CD4-positive, CD25-positive, alpha-beta regulatory T cell (primary cell): ENCODE measurements at places on chromosomes 13 and 19.

DNA sequence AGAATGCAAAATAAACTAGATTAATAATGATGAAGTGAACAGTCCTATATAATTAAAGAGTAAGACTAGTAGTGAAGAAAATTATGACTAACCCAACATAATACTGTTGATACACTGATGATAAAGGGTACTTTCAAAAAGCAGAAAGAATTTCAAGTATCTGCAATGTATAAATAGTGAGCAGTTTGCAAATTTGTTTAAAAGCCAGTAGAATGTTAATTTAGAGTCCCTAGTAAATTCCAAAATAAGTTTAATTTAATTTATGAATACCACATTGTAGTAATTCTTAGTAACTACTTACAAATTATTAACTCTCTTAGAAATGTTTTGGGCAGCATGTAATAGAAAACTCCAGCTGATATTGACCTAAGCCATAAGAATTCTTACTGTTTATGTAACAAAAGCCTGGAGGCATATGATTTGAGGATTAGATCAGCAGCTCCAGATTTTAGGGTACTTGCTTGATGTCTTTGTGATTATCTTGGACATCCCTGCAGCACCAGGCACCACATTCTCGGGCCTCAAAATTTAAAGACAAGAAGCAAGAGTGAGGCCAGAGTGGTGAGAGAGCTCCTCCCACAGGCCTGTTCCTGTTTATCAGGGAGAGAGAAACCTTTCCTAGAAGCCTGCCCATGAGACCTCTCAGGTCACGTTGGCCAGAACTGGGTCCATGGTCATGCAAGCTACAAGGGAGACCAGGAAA lies 67.6 kb upstream of the TDRD3 start:
- no peak for DNase-seq

DNA sequence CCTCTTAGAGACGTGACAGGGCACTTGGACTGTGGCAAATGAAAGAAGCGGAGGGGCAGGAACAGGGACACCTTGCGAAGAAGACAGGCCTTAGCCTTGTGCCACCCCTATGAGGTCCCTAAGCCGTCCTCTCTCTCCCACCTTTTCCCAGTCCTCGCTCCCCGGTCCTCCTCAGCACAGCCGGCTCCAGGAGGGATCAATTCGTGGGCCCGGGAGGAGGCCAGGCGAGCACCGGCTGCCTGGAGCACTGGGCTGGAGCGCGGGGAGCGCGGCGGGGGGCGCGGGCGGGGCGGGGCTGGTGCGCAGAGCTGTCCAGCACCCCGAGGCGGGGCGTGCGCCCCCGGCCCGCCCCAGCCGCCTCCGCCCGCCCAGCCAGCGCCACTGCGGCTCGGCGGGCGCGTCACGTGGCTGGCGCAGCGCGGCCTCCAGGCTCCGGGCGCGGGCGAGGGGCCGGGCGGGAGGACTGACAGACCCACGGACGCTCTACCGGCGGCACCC lies at the start of gene LRP3:
Gene LRP3, plus strand, starts transcription at position 466 of the 498 bp plus-strand sequence. CDS start 456 bp downstream, outside the sequence.
- DNase-seq: no peak

GRCh38 chr13:24096659-24097058 lies 63.9 kb upstream of the SPATA13 start:
- DNase-seq: no peak

DNA sequence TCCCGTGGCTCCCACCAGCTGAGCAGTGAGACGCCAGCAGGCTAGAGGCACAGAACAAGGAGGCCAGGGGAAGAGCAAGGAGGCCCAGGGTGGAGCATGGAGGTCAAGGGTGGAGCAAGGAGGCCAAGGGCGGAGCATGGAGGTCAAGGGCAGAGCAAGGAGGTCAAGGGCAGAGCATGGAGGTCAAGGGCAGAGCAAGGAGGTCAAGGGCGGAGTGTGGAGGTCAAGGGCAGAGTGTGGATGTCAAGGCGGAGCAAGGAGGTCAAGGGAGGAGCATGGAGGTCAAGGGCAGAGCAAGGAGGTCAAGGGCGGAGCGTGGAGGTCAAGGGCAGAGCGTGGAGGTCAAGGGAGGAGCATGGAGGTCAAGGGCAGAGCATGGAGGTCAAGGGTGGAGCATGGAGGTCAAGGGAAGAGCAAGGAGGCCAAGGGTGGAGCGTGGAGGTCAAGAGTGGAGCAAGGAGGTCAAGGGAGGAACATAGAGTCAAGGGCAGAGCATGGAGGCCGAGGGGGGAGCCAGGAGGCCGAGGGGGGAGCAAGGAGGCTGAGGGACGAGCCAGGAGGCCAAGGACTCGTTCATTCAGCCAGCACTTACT lies 27.7 kb downstream of the DPF1 start:
- DNase-seq: no peak

DNA sequence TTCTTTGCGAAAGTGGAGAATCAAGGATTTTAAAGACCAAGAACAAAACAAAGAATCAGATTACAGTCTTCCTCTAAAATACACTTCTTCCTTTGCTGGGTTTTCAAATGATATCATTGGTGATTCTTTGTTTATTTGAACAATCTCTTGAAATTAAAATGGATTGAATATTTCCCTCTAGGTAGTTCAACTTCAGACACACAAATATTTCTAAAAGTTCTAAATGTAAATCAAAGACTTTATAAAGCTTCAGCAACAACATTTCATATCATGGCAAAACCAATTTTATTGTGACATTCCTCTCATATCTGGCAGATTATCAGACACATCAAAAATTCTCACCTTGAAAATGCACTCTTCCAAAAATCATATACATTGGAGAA lies 13.0 kb downstream of the ZIC2 start:
- no peak for DNase-seq

GRCh38 chr13:41847216-41847615 lies 113.7 kb downstream of the VWA8 start:
- no peak for DNase-seq

DNA sequence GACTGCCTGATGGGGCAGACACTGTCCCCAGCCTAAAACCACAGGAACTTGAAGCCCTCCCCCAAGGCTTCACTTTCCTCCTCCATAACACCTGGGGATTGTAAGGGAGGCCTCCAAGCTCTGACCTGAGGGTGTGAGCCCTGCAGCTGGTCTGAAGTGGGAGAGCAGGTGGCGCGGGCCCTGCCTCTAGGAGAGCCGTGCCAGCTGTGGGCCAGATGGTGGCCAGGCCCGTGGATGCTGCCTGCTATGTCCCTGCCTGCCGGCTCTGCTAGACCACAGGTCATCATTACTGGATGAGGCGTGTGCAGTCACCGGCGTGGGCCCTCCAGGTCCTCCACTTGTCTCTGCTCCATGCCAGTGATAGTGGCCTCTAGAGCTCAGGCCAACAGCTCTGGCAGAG lies 3.5 kb upstream of the KLHL26 start:
- DNase-seq: no peak

GRCh38 chr19:1355568-1356507 lies 27.9 kb upstream of the NDUFS7 start:
- DNase-seq: no peak

DNA sequence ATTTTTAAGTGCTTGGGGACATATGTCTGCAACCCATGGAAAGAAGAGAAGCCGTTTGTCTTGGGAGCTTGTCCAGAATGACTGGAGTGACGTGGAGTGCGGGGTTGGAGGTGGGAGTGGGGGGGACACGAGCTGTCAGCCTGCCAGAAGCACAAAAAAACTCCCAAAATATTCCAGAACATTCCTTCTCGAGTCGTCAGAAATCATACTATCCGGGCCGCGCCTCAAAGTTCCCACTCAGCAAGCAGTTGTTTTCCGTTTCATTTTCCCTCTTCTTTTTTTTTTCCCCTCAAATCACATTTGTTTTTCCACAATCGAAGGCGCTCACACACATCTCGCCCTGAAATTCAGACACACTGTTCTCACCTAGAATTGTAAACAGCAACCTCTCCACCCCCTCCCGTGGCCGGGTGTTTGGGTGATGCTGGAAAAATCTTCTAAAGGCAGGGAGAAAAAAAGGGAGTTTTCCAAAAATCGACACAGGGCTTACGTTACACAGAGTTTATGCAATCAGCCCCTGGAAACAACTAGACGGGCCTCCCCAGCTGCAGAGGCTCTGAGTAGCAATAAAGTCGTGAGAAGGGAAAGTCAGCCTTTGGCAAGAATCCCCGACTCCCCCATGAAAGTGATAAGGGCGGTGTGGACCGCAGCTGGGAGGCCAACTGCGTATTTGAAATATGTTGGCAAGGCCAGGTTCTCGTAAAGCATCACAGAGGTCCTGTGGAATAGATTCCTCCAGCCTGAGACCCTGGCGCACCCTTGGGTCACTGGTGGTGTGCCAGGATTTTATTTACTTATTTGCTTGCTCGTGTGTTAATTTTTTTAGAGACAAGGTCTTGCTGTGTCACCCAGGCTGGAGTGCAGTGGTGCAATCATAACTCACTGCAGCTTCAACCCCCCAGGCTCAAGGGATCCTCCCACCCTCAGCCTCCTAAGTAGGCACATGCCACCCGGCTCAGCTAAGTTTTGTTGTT lies 31.2 kb upstream of the KLF2 start:
- no peak for DNase-seq

DNA sequence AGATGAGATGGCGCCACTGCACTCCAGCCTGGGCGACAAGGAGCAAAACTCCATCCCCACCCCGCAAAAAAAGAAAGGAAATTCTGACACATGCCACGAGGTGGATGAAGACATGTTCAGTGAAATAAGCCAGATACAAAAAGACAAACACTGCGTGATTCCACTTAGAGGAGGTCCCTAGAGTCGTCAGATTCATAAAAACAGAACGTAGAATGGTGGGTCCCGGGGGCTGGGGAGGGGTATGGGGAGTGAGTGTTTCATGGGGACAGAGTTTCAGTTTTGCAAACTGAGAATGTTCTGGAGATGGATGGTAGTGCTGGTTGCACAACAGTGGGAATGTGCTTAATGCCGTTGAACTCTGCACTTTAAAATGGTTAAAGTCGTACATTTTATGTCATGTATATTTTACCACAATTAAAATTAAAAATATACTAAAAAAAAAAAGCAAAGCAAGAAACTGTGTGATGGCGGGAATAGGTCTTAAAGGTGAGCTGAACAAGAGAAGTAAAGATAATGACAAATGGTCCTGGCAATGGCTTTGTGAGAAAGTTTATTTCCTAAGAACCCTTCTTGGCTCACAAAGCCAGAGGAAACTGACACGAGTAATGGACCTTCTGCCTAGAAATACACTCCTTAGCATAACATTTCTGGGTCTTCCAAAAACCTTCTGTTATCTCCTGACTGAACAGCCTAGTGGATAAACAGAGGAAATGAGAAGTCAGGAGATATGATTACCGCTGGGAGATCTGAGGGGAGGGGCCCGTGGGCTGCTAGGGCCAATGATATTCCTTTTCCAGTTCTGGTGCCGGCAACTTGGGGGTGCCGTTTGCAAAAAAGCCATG lies 4.2 kb upstream of the SPC24 start:
- DNase-seq: no peak

DNA sequence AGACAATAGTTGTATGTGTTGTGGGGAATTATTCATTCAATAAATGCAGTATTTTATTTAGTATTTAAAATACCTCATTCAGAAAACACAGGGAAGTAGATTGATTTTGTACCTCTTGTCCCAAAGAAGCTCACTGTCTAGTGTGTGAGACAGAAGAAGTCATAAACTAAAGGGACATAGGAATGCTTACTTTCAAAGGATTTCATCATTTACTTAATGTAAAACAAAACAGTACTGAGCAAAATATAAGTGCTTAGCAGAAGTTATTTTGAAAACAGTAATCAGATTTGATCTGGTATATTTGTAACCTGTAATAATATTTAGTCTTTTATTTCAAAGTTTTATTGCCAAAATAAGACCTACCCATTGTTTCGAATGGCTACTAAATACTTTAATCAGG lies 117.9 kb downstream of the TDRD3 start:
- no peak for DNase-seq

- DNase-seq: no peak
Measured at GRCh38 chr19:18109341-18109732, 11.8 kb downstream of the MAST3 start.

DNA sequence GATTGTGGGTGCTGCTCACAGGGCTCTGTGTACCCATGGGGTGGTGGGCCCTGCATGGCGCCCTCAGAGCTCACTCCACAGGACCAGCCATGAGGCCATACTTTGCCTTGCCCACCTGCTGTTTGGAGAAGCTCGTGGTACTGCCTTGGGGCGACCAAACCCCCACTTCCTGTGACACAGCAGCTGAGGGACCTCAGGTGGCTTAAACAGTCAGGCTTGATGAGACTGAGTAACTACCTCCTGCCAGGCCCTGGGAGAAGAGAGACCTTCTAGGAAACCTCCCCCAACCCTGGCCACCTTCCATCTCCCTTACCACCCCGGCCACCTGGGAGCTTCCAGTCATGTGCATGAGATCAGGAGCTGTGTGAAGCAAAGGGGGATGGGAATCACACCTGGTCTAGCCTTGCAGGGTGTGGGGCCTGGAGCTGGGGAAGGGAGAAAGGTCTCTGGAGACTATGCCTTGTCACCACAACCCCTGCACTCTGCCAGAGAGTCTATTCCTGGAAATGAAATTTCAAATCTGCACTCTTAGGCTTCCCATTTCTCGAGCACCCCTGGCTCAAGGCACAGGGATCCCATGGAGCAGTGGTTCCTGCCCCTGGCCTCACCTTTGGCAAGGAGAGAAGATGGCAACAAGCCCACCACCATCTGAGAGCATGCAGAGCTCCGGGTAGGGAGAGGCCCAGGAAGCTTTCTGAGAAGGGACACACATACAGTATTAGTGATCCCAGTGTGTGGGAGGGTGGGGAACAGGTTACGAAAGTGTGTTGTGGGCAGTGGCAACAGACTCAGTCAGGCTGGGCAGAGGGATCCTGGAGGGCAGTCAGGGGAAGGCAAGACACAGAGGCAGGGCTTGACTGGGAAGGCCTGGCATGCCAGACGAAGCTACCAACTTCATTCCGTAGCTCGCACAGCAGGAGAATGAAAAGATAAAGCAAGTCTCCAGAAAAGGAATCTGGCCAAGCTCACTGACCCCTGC lies 125.0 kb downstream of the URI1 start:
- no peak for DNase-seq

- DNase-seq: no peak
Measured at GRCh38 chr13:73672492-73672891, 461.7 kb downstream of the KLF12 start.

DNA sequence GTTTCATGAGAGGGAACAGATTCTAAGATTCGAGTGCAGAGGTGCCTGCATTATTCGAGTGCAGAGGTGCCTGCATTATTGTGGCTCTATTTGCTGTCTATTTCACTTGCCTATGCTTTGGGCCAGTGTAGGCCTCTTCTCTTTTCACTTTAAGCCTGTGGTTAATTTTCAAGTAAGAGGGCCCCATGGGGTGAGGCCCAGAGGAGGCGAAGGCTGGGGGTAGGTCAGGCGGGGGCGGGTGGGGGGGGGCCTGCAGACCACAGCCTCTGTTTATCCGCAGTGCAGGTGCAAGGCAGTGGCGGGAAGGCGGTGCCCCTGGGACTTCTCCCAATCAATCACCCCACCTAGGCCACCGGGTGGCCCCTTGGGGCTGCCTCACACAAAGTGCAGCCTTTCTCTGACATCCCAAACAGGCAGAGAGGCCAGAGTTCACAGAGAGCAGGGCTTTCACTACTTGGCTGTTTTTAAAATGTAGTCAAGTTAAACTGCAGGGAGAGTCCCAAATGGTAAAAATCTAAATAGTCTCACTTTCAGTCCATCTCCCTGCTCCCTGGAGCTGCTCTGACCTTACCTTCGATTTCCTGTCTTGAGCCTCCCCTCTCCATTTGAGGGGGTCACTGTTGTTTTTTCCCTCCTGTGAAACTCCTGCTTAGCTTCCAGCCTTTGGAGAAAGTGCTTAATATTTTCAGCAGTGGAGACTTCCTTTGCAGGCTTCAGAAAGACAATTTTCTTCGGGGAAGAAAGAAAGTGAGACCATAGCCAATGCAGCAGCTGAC lies 249.0 kb downstream of the DLEU7 start:
- DNase-seq: no peak
